CD4-positive, alpha-beta T cell treated with Interleukin-17A for 1 hour (primary cell): ENCODE measurements at places on chromosomes 3 and 15.

DNA sequence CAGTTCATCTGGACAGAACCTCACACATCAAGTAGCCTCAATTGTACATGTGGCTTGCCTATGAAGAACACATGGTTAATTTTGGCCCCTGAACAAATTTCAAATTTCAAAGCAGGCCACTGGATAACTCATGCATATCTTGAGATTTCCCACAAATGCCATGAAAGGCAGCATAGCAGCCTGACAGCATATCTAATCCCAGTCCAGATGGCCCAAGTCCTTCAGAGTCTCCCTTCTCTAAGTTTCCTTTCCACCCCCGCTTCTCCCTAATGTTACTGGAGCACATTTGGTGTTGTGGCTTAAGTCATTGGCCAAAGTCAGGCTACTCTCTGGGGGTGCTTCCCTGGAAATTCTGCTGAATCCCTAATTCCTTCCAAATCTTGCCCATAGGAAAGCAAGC lies 53.8 kb upstream of the COL6A6 start:
- DNase-seq = no peak

- DNase-seq = no peak
Observed at GRCh38 chr15:48415036-48415886, 84.0 kb downstream of the DUT start.

DNA sequence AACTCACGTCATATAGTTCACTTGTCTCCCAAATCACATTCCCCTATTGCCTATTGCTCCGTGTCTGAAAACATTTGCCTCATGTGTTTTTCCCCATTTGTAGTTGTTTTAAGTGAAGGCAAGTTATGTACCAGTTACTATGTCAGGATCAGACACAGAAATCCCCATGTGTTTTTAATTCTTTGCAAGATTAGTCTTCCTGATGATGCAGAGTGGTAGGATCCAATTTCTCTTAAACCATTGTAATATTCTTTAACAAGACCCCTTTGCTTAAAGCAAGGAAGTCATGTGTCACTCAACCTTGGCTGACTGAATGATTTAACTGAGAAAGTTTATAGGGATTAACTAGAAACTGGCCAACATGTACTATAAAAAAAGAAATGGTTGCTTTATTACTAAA lies 164.4 kb downstream of the OPA1 start:
- DNase-seq = no peak

- no peak for DNase-seq
Observed at GRCh38 chr3:122916084-122916483, 111.5 kb downstream of the SEMA5B start.

- DNase-seq = no peak
Observed at GRCh38 chr3:154125378-154126030, 4.3 kb downstream of the ARHGEF26 start.

DNA sequence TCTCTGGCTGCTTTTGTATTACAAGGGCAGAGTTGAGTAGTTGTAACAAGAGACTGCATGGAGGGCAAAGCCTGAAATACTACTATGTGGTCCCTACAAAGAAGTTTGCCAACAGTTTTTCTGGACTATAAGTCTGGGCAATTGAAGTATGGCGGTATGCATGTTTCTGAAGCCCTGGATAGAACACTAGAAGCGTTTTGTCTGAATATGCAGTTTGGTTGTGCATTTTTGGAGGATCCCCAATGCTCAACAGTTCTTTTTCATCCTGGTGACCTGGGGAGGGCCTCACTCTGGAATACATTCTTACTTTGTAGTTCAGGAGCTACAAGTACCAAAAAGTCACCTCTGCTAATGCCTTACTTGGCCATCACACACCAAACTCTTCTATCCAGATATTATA lies 29.6 kb downstream of the SH3GL3 start:
- DNase-seq = no peak

GRCh38 chr3:159196359-159196758 lies 394.5 kb downstream of the MFSD1 start:
- DNase-seq = no peak

GRCh38 chr3:29605845-29606244 lies 325.0 kb downstream of the RBMS3 start:
- no peak for DNase-seq

DNA sequence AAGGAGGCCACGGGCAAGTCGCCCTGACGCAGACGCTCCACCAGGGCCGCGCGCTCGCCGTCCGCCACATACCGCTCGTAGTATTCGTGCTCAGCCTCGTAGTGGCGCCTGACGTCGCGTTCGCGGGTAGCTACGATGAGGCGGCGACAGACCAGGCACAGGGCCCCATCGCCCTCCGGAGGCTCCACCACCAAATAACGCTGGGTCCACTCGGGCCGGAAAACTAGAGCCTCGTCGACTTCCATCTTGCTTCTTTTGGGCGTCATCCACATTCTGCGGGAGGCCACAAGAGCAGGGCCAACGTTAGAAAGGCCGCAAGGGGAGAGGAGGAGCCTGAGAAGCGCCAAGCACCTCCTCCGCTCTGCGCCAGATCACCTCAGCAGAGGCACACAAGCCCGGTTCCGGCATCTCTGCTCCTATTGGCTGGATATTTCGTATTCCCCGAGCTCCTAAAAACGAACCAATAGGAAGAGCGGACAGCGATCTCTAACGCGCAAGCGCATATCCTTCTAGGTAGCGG lies at the start of gene EPM2AIP1:
TSS of gene EPM2AIP1 (minus strand) at position 326 of the 520 bp plus-strand sequence. CDS start at position 272, 54 bp downstream.
- no peak for DNase-seq
